ENCODE measurements at places on chromosomes 16 and 17.

GRCh38 chr17:10790491-10791401 lies 13.2 kb downstream of the TMEM238L start:
- DNase-seq, result no peak

- DNase-seq, result no peak
These were observed 173.7 kb downstream of the CDK5R1 start for GRCh38 chr17:32660496-32660985.

DNA sequence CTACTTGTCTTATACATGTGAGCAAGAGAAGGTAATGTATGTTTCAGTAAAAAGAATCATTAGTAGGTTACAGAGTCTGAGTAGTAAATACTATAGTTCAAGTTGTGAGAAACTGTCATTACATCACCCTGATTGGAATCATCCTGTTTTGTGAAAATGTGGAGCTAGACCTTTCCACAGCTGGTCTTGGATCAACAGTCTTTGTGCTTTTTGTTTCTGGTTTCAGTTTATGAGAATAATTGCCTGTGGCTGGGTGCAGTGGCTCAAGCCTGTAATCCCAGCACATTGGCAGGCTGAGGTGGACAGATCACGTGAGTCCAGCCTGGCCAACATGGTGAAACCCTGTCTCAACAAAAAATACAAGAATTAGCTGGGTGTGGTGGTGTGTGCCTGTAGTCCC lies 19.7 kb upstream of the SHISA9 start:
- DNase-seq, result no peak

DNA sequence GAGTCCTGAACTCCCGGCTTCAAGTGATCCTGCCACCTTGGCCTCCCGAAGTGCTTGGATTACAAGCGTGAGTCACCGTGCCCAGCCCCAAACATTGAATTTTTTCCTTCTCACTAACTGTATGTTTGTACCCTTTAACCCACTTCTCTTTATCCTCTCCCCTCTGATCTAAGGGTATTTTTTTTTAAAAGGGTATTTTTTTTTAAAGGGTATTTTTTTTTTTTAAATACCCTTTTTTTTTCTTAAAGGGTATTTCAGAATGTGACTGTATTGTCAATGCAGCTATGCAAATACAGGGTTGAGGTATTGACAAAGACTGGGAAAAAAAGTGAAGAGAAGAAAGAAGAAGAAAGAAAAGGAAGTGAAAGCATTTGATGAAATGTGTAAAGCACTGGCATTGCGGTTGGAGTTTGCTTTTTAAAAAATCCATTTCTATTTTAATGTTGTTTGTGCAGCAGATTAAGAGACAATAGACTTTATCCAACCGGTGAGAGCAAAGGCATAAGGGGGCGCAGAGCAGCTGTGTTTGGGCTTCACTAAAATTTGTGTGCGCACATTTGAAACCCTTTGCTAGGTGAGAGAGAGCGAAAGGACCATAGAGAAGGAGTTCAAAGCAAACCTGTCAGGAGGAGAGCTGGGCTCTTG lies 42.4 kb downstream of the SYT17 start:
- no peak for DNase-seq

DNA sequence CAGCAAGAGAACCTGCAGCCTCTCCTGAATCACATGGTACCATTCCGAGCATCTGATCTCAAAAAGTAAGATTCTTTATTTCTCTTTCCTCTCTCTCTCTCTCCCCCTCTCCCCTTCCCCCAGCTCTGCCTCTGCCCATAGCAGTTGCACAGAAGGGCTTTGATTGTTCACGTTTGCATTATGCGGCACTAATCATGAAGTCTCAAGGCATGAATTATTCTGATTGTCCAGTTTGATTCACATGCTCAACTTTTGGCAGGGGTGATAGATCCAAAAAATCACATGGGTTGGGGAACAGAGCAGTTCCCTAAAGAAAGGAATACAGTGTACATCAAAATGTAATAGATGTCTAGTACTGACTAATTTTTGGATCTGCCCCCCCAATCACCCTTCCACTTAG lies 380.0 kb upstream of the SOX9 start:
- no peak for DNase-seq

DNA sequence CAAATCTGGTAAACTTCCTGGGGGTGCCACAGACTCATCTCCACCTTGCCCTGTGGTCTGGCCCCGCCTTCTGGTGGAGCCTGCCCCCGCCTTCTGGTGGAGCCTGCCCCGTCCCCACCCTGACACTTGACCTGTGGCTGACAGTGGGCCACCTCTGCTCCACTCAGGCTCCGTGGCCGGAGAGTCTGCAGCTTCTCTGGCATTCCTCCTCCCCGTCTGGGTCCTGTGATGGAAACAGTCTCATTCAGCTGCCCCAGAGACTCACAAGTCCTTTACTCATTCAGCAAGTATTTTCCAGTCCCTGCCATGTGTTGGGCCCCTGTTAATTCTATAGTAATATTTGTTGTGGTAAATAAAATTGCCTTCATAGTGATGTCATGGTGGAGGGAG lies 21.0 kb upstream of the G6PC1 start:
- no peak for DNase-seq

- peak; percentile 17 for DNase-seq
These were observed 6.4 kb downstream of the ST6GALNAC2 start for GRCh38 chr17:76579281-76579680.

DNA sequence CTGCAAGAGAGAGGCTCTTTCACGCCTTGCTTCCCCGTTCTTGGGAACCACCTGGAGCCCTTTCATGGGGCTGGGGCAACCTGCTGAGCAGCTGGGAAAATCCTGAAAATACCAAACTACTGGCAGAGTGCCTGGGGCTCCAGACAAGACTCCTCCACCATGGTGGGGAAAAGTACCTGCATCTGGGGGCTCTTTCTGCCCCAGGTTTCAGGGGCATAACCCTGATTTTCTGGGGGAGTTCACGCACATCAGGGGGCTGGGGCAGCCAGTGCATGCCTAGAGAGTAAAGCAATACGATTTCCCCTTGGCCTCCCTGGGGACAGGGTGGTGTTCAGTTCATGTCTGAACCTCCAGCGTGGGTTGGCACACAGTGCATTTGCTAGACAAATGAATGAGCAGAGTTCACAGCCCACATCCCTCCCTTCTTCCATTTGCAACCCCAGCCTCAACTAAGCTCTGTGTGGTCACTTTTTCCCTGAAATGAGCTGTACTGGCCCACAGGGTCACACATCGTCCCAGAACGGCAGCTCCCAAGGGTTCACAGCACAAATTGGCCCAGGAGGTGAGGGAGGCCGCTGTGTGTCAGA lies 5.2 kb upstream of the CDC42EP4 start:
- no peak for DNase-seq

- DNase-seq, result no peak
These were observed 10.7 kb downstream of the ENGASE start for GRCh38 chr17:79085154-79085920.

- no peak for DNase-seq
These were observed 5.3 kb downstream of the ZNF385C start for GRCh38 chr17:42092939-42093338.

DNA sequence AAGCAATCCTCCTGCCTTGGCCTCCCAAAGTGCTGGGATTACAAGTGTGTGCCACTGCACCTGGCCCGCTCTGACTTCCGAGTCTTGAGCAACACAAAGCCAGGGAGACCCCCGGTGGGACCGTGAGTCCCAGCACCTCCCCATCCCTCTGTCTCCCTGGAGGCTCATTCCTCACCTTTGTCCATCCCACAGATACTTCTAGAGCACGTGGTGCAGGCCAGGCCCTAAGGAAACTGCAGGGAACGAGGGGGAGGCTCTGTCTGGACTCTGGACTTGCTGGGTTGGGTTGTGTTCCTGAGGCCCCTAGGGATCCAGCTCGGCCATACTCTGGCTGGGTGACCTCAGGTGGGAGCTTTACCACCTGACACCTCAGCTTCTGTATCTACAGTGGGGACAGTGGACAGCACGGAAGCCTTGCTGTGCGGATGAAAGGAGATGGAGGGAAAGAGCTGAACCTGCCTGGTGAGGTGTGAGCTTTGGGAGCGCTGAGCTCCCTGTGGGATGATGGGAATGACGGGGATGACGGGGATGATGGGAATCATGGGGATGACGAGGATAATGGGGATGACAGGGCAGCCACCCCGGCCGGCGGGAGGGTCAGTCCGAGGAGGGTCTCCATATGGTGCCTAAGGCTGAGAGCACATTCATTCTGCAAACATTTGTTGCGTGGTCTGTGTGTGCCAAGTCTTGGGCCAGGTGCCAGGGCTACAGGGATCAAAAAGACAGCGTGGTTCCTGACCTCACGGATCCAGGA lies 26.6 kb downstream of the C16orf74 start:
- DNase-seq, result no peak

GRCh38 chr17:32593003-32593402 lies 106.2 kb downstream of the CDK5R1 start:
- DNase-seq, result no peak

DNA sequence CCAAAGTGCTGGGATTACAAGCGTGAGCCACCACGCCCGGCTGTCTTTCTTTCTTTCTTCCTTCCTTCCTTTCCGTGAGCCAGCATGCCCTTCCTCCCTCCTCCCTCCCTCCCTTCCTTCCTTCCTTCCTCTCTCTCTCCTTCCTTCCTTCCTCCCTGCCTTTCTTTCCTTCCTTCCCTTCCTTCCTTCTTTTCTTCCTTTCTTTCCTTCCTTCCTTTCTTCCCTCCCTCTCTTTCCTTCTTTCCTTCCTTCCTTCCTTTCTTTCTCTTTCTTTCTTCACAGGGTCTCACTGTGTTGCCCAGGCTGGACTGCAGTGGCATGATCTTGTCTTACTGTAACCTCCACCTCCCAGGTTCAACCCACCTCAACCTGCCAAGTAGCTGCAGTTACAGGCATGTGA lies 50.7 kb upstream of the PLCG2 start:
- no peak for DNase-seq

- DNase-seq, result no peak
These were observed 21.1 kb downstream of the MINK1 start for GRCh38 chr17:4854111-4854681.

DNA sequence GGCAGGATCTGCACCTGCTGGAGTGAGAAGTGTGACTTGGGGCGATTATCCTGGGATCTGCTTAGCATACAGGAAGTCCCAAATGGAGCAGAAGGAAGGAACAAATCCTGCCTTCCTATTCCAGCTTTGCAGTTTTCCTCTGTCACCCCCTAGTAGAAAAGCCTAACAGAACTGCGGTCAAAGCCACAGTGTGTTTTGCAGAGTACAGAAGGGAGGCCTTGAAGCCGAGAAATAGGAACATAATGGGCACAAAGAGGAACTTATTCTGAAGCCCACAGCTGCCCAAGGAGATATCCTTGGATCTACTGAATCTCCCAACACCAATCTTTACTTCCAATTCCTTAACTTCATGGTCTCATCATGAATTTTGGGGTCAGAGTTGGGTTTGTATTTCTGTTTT lies 8.5 kb downstream of the KRTAP1-5 start:
- no peak for DNase-seq

GRCh38 chr16:84277244-84277823 lies 17.3 kb upstream of the WFDC1 start:
- peak; percentile 8 for DNase-seq

GRCh38 chr17:43694081-43694870 lies 32.6 kb upstream of the MEOX1 start:
- peak; percentile 79 for DNase-seq

DNA sequence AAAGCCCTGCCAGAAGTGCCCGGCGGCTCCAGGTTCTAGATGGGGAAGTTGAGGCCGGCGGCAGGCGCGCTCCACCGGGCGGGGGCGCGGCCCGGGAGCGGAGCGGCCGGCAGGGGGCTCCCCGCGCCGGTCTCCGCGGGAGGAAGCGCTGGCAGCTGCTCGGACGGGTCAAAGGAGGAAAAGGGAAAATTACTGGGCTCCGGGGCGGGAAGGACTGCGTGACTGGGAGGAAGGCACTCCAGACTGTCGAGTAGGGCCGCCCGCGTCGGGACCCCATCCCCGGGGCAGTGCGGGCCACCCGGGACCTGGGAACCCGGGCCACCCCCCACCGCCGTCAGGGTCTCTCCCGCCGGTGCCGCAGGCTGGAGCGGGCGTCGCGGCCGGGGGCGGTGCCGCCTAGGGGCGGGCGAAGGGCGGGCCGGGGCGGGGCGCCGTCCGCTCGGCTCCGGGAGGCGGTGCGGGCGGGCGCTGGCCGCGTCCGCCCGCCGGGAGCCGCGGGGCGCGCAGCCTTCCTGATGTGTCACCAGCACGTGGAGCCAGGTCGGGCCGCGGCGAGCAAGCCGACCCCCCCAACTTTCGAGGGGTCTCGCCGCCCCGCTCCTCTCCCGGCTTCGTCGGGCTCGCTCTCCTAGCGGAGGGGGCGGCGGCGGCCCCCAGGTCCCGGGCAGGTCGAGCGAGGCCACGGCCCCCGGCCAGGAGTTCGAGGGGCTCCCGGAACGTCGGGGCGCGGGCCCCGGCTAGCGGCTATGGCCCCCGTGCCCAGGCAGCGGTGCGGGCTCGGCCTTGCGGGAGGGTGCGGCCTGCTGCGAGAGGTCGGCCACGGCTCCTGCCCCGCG lies 167.5 kb downstream of the RAB11FIP4 start:
- peak; percentile 18 for DNase-seq

GRCh38 chr17:46044286-46044928 lies 45.4 kb downstream of the STH start:
- peak; percentile 72 for DNase-seq

GRCh38 chr17:4587803-4588202 lies 3.5 kb downstream of the SMTNL2 start:
- no peak for DNase-seq

DNA sequence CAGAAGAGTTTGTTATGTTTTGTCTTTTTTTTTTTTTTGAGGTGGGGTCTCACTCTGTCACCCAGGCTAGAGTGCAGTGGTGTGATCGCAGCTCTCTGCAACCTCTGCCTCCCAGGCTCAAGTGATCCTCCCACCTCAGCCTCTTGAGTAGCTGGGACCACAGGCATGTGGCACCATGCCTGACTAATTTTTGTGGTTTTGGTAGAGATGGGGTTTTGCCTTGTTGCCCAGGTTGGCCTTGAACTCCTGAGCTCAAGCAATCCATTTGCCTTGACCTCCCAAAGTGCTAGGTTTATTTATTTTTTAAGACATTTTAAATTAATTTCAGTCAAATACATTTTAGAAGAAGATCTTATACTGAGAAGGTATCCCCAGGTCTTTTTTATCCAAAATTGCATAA lies 366.7 kb downstream of the KCNJ2 start:
- DNase-seq, result no peak

- peak; percentile 27 for DNase-seq
These were observed 610 bp downstream of the C16orf74 start for GRCh38 chr16:85750146-85750826.

DNA sequence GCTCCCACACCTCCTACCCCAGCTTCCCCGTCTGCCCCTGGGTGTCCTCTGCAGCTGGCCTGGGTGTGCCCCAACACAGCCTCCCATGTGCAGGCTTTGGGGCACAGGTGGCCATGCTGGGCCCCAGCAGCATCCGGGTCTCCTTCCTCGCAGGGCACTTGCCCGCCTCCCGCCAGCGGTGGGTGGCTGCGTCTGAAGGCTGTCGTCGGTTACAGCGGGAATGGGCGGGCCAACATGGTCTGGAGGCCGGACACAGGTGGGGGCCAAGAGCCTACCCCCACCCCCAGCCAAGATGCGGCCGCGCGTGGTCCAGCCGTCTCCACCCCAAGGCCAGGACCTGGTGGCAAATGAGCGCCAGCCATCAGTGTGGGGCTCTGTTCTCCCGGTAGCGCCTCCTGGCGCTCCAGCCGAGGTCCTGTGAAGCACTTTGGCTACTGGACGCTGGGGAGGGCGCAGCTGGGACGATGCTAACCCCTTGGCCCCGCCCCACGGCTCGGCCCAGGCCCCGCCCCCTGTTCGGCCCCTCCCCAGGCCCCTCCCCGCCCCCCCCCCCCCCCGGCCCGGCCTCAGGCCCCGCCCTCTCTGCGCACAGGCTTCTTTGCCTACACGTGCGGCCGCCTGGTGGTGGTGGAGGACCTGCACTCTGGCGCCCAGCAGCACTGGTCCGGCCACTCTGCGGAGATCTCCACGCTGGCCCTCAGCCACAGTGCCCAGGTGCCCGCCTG lies 7.3 kb upstream of the RHOT2 start:
- no peak for DNase-seq

- peak; percentile 11 for DNase-seq
These were observed 67.9 kb downstream of the HIC1 start for GRCh38 chr17:2122641-2123302.
